ENCODE measurements at places on chromosomes 1 and 21.
A peak's percentile ranks its signal among the peaks of the same experiment; 100 is the strongest.

- no peak for DNase-seq
Observed at GRCh38 chr21:14121719-14122118, 89.0 kb downstream of the LIPI start.

- DNase-seq = no peak
Observed at GRCh38 chr1:9239622-9240401, 5.2 kb downstream of the H6PD start.

DNA sequence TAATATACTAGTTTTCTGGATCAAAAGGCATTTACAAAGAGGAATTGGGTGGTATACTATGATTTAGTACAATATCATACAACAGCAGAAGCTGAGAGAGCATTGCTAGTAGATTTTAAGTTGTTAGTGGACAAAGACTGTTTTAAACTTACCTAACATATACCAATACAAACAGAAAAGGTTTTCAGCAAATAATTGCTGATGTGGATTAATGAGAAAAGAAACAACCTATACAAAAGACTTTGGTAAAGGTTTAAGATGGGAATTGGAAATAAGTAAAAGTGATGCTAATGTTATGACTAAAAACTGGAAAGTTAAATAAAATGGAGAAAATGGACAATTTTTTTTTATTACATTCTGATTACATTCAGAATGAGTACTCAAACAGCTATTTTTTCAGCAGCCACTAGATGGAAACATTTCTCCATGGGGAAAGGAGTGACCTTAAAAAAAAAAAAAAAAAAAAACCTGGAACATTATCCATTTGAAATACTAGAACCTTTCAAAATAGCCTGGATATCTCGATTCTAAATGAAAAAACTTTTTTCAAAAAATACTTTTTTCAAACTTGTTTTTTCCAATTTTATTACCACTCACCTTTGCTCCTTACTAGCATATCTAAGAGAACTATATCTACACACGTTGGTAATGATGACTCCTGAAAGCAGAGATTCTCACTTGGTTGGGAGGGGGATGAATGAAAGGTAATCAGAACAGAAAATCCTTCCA lies 55.4 kb downstream of the EPRS1 start:
- DNase-seq = no peak

- no peak for DNase-seq
Observed at GRCh38 chr1:38889589-38889988, 8.2 kb upstream of the GJA9 start.

DNA sequence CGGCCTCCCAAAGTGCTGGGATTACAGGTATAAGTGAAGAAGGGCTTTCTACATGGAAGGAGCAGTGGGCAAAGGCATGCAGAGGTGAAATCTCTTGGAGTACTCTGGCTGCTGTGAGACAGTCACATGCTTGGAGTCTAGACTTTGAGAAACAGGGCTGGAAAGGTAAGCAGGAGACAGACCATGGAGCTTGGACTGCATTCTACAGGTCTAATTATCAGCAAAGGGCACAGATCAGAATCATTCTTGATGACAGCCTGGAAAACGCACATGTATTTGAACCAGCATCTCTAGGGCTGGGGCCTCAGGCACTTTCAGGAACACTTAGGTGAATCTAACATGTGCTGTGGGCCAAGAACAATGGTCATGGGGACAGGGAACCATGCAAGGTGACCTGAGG lies 7.3 kb upstream of the PRELP start:
- DNase-seq = no peak

DNA sequence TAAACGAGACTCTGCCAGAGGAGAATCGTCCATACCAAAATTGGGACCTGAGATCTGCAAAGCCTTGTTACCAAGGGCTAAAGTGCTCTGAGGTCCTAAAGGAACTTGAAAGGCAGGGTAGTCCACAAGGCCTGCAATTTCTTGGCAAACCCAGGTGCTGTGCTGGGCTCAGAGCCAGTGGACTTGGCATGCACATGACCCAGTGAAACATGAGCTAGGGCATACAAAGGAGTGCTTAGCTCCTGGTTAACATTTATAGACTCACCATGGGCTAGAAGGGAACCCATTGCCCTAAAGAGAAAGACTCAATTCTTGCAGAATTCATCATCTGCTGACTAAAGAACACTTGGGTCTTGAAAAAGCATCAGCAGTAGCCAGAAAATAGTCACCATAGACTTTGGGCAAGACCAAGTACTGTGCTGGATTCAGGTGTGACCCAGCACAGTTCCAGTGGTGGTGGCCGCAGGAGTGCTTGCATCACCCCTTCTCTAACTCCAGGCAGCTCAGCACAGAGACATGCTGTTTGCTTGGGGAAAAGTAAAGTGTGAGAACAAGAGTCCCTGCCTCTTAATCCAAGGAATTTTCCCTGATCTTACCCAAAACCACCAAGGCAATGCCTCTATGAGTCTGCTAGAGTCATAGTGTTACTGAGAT lies 1069.4 kb upstream of the ADGRL2 start:
- no peak for DNase-seq

DNA sequence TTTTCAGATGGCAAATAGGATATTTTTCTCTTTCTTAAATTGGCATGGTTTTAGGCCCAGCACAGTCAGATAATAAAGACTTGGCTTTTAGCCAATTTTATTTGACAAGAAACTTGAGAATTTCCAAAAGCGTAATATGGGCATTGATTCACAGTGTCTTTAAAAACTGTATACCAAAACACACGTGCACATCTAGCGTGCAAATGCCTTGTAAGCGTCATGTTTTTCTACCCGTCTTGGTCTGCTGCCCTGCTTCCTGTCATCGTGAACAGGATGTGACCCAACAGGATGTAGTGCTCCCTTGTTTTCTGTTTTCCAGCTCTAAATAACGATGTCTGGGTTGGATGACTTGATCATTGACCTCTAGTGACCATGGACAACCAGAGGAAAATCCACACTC lies 24.7 kb upstream of the SLC44A3 start:
- DNase-seq = no peak

DNA sequence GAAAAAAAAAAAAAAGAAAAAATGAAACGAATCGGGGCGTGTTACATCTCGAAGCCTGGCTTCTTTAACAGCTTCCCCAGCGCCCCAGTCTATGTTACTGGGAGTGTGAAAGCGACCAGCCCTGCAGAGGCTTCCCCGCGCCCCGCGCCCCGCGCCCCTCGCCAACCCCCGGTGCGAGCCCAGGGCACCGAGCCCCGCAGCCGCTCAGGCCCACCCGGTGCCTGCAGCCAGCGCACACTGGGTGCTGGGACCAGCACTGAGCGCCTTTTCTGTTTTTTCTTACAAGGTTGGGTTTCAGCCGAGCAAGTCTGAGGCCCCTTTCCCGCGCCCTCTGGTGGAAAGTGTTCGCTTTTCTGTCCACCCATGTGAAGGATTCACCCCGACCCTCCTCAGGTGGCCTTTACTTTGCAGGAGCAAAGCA lies 42.1 kb upstream of the ZNF496 start:
- DNase-seq = peak; percentile 55

DNA sequence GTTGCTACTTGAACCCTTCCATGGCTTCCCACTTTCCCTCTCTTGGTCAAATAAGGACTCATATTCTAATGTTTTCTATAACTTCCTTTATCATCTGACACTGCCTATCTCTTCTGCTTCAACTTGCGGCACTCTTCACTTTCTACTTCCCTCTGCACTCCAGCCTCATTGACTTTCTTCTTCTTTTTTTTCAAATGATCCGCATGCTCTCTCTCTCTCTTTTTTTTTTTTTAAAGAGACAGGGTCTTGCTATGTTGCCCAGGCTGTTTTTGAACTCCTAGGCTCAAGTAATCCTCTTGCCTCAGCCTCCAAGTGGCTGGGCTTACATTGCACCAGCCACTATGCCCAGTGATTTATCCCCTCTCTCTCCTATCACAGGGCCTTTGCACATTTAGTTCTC lies 7.3 kb upstream of the IL10 start:
- no peak for DNase-seq

DNA sequence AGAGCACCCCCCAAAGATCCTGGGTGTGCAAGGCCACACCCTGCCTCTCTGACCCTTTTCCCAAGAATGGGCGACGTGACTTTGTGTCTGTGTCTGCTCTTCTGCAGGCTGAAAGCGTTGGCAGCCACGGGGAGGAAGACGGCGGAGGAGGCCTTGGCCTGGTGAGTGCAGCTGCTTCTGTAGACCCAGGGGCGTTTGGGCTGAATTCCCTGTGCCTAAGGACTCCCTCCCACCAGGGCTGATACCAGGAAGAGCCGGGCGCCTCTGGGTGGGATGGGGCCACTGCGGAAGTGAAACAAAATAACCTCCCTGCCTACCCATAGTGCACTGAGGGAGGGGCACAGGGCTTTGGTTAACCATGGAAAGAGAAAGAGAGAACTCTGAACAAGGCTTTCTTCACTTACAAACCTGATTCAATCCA lies 2.5 kb downstream of the UBASH3A start:
- DNase-seq = no peak

DNA sequence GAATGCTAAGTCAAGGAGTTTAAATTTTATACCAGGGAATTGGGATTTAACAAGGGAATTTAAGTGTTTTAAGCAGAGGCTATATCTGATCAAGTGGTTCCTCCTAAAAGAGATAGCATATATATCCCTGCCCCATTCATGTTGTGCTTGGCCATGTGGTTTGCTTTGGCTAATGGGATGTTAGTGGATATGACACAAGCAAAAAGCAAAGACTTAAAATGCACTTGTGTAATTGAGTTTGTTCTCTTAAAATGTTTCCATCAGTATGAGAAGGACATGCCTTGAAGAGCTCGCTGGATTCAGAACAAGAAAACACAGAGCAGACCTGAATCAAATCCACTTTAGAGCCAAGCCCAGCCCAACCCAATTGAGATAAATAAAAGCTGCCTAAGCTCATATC lies 22.4 kb downstream of the C1orf87 start:
- no peak for DNase-seq

- DNase-seq = no peak
Observed at GRCh38 chr1:10522322-10522860, 47.6 kb downstream of the PEX14 start.

GRCh38 chr21:45874716-45875415 lies 106.7 kb upstream of the COL6A1 start:
- peak; percentile 69 for DNase-seq

- DNase-seq = no peak
Observed at GRCh38 chr1:103327054-103327719, 198.3 kb upstream of the RNPC3 start.

DNA sequence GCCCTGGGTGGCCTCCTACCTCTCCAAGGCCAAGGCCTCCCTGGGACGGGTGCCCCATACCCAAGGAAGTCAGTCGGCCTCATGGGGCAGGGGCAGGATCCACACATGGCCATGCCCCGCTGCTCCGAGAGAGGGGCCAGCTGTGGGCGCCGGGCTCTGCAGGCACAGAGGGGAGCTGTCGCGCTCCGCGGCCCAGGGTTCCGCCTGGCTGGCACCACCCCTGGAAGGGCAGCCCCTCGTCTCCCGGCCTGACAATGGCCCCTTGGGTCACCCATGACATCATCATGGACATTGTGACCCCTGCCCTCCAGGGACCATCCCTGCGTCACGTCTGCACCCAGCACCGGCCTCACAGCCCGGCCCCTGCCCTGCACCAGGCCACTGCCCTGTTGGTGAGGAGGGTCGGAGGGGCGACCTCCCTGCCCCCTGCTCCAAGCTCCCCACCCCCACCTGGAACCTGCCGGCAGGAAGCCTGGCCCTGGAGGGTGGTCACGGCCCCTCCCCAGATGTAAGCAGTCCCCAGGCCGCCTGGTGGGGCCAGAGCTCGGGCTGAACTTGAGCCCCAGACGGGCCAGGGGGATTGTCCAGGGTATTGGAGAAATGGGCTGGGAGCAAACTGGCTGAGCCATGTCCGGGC lies 5.8 kb downstream of the TTLL10 start:
- DNase-seq = peak; percentile 10

- DNase-seq = no peak
Observed at GRCh38 chr1:9296850-9297249, 4.2 kb downstream of the SPSB1 start.

DNA sequence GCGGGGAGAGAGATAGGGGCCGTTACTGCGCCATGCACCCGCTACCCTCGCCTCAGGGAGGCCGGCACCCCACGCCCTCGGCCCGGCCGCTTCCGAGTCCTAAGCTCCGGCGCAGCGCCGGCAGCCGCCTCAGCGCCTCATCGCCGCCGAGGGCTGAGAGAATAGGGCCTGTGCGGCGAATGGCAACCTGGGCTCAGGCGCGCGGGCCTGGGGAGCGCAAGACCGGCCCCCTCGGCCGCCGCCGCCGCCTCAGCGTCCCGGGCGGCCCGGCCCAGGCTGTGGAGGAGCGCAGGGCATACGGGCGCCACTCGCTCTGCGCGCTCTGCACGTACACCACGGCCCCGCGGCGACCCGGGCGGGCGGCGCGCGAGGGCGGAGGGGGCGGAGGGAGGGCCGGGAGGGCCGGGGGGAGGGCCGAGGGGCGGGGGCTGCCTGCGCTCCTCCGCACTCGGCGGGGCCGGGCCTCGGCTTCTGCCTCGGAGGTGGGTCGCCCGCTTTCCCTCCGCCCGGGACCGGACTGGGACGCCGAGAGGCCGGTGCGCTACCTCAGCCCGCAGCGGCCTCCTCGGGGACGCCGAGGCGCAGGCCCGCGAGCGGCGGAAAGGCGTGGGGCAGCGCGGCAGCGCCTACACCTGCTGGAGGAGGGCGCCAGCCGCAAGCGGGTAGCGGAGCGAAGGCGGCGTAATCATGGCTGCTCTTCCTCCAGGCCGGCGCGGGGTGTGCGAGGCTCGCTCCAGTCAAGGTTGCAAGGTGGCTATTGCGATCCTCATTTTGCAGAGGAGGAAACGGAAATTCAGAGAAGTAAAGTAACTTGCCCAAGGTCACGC lies at the start of gene EGLN1:
Gene EGLN1, minus strand, starts transcription at position 317 of the 827 bp plus-strand sequence. CDS start 399 bp downstream, outside the sequence.
- DNase-seq = peak; percentile 92

DNA sequence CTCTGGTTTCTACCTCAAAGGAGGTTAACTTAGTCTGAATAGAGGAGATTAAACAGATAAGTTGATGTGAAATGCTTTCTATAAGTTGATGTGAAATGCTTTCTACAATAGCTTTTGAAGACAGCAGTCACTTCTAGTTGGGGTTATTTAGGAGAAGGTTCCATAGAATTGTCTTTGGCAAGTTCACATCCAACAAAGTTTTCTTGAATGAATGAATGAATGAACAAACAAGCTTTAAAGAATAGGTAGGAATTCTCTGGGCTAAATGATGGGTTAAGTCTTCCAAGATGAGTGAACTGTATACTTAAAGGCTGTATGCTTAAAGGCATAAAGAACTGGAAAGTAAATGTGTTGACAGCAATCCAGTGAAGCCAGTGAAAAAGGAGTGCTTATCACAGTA lies 1.9 kb downstream of the CDC73 start:
- DNase-seq = no peak

Measured in lung (tissue), 17 donors.